ENCODE measurements at places on chromosomes 16 and 17.

- no peak for DNase-seq
Observed at GRCh38 chr17:57432507-57433277, 176.4 kb downstream of the MSI2 start.

GRCh38 chr17:4407851-4408250, 25.9 kb upstream of the SPNS3 start:
- DNase-seq: no peak

GRCh38 chr17:54920819-54921218, 20.2 kb downstream of the TOM1L1 start:
- DNase-seq: no peak

DNA sequence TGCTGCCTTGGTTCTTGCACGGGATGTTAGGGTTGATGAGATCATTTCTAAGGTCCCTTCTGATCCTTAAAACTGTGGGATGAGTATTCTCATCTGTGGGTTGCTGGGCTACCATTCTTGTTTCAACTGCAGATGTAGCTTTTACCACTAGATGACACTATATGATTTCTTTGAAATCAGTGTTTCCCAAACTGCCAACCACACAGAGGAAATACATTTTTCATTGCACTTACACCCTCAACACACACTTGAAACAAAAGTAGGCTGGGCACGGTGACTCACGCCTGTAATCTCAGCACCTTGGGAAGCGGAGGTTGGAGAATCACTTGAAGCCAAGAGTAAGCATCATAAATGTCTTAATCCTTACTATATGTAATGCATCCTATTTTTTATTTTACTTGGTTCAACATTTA, 15.3 kb downstream of the LCMT1 start:
- DNase-seq: peak; percentile 76

DNA sequence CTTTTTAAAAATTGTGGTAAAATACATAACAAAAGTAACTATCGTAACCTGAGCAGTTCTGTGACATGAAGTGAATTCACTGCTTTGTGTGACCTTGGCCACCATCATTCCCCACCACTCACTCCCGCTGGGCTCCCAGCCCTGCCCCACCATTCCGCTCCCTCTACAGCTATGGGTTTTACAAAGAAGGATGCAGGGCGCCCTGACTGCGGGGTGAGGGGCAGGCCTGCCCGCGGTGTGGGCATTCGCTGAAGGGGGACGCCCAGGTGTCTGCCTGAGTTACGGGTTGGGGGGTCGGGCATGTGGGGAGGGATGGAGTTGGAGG, at the start of gene CEMP1:
TSS of gene CEMP1 (minus strand) at position 38 of the 325 bp plus-strand sequence. CDS start 335 bp downstream, outside the sequence.
- DNase-seq: no peak

DNA sequence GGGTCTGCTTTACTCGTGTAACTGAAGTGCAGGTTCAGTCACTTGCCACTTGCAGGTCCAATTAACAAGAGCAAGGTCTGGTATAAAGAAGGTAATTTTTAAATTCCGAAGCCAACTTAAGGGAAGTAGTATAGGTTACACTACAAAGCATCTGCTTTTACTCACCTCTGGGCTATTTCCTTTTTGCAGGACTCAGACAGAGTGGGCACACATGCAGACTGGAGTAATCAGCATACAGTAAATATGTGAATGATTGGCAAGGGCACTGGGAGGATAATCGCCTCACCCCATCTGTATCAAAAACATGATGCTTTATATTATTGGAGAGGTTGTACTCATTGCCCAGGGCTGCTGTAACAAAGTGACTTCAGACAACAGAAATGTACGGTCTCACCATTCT, 160.1 kb upstream of the CDH5 start:
- DNase-seq: no peak

- DNase-seq: peak; percentile 29
Observed at GRCh38 chr16:57519796-57520360, 16.5 kb downstream of the CCDC102A start.

GRCh38 chr16:89375021-89375420, 115.3 kb downstream of the ANKRD11 start:
- DNase-seq: no peak

GRCh38 chr16:70665806-70666735, 19.7 kb downstream of the IL34 start:
- DNase-seq: no peak

GRCh38 chr17:43438626-43439025, 39.8 kb downstream of the ARL4D start:
- no peak for DNase-seq

DNA sequence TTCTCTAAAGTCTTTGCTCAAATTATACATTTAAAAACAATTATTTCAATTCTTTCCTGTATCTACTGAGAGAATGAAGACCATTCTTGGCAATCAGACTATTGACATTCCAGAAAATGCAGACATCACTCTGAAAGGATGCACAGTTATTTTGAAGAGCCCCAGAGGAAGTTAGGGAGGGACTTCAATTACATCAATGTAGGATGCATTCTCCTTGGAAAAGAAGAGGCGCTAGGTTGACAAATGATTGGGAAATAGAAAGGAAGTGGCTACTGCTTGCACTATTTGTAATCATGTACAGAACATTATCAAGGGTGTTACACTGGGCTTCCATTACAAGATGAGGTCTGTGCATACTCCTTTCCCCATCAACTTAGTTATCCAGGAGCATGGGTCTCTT, 74.3 kb downstream of the SSH2 start:
- no peak for DNase-seq

- peak; percentile 52 for DNase-seq
Observed at GRCh38 chr16:1920727-1921171, 2.5 kb upstream of the HS3ST6 start.

DNA sequence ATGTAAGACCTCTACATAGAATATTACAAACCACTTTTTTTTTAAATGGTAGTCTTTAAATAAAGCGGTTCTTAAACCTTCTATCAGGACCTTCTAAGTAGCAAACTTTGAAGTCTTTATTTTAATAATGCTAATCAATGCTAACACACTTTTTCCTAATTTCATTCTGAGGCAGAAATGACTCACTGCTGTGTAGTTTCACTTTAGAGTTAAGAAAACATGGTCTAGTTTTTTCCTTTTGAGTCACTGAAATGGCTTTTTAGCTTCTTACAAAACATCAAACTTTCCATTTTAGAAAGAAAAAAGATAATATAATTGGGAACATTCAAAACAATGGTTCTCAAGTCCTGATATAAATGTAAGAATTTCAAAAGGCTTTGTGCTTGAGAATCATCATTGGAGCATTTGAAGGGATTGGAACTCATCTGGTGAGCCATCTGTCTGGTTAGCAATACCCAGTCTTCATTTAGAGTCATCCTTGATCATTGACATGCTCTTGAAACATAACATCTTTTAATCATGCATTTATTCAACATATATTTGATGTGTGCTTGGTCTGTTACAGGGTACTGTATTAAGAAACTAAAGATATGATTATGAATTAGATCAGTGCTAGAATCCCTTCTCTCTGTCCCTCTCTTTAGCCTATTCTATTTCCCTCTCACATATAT, 258.3 kb upstream of the MON1B start:
- no peak for DNase-seq

DNA sequence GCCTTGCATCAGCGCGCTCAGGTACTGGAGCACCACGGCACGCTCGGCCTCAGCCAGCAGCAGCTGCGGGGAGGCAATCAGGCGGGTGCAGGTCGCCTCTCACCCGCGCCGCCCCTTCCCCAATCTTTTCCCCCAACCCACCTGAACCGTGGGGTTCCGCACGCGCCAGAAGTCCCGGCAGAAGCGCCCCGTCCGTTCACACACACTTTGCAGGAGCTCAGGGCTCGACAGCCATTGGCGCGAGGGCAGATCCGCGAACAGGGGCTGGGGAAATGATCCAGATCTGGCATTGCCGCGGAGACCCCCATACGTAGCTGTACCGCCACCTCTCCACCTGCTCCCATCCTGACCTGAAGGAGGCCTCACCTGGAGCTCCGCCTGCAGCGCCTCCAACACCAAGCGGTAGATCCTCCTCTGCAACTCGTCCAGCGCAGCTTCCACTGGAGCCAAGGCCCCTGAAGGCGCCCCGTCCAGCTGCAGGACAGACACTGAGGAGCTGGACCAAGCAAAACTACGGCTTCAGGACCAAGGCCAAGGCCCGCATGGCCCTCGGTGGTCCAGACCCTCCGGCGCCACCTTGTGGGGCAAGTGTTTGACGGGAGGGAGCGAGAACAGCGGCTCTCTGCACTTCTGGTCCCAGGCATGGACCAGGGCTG, 1.4 kb upstream of the MATCAP1 start:
- DNase-seq: peak; percentile 86

GRCh38 chr17:34885076-34885475, 76.2 kb downstream of the CCT6B start:
- DNase-seq: no peak

GRCh38 chr16:70694088-70694867, 8.4 kb upstream of the MTSS2 start:
- DNase-seq: peak; percentile 62

DNA sequence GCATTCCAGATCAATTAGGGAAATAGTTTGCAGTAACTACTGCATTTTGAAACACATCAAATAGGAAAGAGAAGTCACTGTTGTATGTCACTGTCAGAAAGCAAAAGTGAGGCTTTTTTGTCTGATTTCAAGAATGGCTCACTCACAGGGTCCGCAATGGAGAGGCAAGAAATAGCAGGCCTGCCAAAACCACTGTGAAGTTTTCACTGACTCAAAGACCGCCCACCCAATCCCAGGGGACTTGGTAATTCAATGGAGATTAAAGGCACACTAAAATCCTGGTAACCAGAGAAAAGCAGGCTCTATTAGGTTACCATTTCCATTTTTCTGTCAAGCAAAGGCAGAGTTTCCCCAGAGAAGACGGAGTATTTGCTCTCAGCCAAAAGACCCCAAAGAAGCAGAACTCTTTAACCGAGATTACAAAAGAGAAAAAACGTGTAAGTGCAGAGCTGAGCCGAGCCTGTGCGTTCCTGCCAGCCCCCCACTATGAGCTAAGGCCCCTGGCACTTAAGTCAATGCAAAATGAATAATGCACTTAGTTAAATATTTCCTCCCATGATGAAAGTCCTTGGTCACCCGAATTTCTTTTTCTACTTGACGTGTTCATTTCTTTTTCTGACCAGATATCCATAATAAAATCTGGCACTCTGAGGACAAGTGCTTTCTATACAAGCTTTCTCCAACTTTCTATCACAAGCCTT, 57.0 kb downstream of the FOXL1 start:
- no peak for DNase-seq

GRCh38 chr16:2686912-2687507, 4.7 kb downstream of the KCTD5 start:
- DNase-seq: no peak

DNA sequence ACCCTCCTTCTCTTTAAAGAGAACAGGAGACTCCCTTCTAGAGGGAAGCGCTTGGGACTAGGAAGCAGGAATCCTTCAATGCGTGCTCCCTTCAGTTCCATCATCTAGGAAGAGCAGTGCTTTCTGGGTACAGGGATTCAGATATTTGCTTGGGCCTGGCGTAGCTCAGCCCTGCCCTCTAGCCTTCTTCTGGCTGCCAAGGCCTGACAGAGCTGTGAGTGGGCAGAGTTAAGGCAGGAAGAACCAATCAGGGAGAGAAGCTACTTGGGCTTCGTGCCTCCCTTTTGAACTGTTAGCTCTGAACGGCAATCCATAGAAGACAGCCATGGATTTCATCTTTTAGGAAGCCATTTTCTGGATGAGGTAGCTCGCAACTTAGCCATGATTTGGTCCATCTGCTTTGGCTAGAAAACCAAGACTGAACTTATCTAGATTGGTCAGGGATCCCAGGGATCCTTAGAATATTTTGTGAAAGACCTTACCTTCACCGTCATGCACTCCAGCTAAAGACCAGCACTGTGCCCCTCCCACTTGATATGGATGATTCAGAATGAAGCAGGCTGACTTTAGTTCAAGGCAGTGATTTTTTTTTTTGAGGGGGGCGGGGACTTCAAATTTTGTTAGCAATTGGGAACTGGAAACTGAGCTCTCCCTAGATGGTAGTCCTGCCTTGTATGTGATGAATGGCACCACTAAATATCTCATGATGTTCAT, 2.5 kb upstream of the CORO6 start:
- DNase-seq: peak; percentile 85

DNA sequence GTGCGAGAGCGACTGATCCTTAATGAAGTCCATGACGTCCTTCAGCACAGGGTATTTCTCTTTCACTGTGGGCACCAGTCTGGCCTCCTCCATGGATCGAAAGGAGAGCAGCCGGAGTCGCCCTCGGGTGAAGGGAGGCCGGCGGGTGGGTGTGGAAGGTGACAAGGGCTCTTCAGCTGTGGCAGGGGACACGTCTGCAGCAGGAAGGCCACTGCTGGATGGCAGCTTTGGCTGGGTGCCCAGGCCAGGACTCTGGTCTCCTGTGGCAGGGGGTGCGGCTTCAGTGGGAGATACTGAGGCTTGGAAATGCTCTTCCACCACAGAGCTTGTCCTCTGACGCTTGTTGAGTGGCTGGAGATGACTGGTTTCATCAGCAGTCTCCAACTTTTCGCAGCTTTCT, 78.5 kb downstream of the ZZEF1 start:
- DNase-seq: no peak

- DNase-seq: no peak
Observed at GRCh38 chr16:27240948-27241531, 27.5 kb downstream of the NSMCE1 start.

- DNase-seq: no peak
Observed at GRCh38 chr17:40319651-40320540, 10.9 kb downstream of the RARA start.

GRCh38 chr17:83175119-83175821, 95.9 kb downstream of the METRNL start:
- DNase-seq: no peak

GRCh38 chr17:49445591-49445990, 30.9 kb upstream of the PHB1 start:
- DNase-seq: no peak

GRCh38 chr16:67216612-67217490, 10.1 kb upstream of the TMEM208 start:
- DNase-seq: no peak

DNA sequence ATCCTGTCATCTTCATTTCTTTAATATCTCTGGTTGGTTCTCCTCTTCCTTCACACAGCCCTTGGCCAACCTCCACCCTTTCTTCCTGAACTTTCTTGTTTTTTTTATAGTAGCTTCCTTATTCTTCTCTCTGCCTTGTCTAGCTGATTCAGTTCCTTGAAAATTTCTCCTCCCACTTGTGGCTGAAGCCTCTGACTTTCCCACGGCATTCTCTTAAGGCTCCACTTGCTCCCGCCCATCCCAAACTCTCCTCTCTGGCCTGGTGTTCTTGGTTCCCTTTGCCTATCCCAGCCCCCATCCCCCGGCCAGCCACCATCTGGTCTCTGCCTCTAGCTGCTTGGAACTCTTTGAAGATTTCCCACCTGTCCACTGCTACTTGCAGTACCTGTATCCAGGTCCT, 29.1 kb downstream of the NLRP1 start:
- peak; percentile 82 for DNase-seq

- DNase-seq: no peak
Observed at GRCh38 chr16:5228369-5228768, 130.8 kb upstream of the EEF2KMT start.

DNA sequence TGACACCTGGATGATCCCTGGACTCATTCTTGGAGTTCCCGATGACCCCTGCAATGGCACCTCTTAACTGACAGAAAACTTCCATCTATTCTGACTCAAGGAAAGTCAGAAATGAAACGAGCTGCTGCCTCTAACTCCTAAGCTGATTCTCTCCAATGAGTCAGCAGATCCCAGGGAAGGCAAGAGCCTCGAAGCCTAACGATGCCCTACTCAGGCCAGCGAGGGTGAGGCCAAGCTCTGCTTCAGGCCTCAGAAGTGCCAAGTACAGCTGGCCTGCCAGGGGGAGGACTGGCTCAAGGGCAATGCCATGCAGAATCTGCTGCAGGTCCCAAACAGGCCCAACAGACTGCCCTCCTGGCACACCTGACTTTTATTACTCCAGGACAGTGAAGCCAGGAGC, 36.3 kb downstream of the PLXDC1 start:
- peak; percentile 37 for DNase-seq

Measured in Caki2 (cell line).